Effector CD8-positive, alpha-beta T cell (primary cell): ENCODE measurements at places on chromosomes 7 and 10.

DNA sequence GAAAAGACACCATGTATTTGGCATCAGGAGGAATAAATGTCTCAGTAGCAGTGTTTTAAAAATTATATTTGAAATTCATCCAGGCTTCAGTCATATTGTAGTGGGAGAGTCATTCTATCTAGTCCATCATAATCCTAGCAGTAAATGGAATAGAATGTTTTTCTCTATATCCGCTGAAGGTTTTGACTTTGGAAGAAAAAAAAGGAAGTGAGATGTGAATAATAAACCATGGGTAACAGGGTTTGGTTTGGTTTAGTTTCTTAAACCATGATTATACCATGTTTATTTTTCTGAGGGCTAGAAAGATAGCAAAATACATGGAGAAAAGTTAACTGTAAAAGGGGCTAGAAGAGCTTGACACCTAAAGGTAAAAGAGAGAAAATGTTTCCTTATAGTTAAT, 16.4 kb upstream of the BPGM start:
- DNase-seq: no peak

DNA sequence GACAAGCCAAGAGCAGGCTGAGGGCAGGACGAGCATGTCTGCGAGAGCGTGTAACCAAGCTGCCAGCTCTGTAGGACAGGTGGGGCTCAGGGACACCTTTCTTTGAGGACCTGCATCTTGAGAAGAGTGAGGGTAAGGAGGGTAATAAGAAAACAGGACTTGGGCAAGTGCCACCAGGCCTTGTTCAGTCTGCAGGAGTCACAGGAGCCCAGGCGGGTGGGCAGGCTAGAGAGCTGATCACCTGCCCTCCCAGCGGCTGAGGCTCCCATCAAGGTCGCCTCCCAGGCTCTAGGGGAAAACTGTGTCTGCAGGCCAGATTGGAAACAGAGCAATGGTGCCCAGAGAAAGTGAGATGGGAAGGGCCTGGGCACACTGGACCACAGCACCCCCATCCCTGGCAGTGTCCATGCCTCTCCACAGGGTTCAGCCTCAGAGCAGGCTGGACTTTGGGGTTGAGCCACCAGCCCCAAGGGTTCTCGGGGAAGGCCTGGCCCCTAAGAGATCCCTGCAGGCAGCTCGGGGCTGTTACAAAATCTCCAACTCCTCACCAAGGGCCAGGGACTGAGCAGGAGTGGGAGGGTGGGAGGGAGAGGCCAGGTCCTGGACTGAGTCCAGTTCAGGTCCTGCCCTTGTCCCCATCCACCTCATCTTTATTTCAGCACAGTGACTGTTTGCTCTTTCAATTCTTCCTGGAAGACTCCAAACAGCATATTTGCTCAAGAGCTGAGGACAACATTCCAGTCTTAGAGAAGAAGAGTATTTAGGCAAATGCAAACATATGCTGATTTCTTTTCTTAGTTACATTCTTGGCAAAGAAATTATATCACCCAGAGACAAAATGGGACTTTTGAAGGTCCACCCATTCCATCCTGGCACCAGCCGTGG, 161.9 kb downstream of the GRID1 start:
- DNase-seq: no peak

GRCh38 chr7:18401757-18402156, 93.8 kb upstream of the HDAC9 start:
- no peak for DNase-seq

- DNase-seq: no peak
These were observed 2.9 kb downstream of the LRMDA start for GRCh38 chr10:75434291-75434690.

DNA sequence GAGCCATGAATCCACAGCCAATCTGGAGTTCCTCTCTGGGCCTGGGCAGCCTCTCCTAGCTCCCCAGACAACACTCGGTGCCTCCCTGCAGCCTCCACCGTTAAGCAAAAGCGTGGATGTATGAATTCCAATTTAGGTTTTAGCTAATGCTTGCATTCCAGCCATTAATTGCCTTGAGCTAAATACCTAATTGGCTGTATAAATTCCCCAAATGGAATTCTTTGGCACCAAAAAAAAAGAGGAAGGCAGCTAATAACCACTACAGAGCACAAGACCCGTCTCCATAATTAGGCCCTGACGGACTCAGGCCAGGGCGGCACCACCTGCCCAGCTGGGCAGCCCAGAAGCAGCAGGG, 140.5 kb downstream of the PTPRN2 start:
- no peak for DNase-seq

DNA sequence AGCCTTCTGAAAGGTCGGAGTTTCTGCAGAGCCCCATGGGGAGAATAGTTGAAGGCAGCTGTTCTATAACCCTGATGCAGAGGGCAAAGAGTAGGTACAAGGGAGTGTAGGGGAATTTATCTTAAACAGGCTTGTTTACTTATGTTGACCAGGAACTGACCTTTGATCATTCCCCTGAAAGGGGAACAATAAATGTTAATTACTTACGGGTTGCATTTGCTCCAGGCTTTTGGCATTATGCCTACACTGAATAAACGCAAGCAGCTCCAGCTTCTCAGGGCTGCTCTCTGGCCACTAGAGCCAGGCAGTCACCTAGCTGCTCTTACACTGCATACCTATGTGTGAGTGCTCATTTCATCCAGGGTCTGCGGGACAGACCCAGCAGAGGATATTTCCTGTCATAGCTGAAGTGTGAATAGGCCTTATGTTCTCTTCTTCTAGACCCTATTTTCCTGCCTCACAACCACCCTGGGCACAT, 26.9 kb upstream of the ABCA13 start:
- no peak for DNase-seq

DNA sequence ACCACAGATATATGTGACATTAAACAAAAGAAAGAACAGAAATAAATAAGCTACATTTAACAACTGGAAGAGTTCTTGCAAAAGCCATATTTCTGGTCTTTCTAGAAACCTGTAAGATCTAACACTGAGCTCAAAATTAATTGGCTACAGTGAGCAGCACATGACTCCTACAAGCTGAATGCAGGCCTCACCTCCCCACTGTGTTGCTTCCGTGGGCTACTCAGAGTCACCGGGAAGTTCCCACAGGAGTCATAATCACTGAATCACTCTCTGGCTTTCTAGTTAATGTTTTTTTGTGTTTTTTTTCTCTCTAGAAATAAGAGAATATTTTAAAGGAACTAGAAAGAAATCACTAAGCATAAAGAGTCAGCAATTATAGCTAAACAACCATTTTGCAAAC, 10.2 kb upstream of the MRPS24 start:
- no peak for DNase-seq

GRCh38 chr7:43501870-43502269, 81.0 kb upstream of the STK17A start:
- DNase-seq: no peak

DNA sequence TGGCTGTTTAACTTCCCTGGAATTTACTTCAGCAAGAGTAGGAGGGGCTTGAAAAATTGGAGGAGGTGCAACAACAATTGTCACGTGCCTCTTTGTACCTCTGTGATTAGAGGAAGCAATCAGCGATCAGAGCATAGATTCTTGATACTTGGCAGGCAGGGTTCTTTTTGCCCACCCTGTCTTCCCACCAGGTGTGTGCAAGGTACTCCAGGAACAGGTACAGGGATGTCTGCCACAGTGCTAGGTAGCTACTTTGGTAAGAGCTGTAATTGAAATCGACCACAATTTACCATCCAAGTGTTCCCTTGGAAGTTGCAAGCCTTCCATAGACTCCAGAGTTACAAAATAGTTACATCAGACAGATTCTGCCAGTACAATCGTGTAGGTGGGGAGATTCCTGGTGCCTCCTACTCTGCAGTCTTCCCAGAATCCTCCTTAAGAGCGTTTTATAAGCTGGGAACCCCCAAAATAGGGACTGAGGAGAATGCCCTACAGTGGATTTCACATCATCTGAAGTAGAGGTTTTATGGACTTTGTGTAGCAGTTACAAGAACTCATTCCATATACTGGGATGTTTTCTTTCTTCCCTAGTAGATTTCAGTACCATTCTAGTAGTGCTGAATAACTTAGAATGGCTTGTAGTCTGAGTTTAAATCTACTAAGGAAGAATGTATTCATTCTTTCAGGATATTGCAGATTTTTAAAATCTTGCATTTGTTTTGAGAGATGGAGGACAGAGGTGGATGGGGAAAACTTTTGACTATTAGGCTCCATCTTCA, 101.9 kb downstream of the EXOC4 start:
- DNase-seq: no peak

GRCh38 chr7:85736085-85736484, 549.2 kb upstream of the SEMA3D start:
- DNase-seq: no peak

- DNase-seq: no peak
These were observed 544.4 kb downstream of the SH2D4B start for GRCh38 chr10:81081887-81082620.

- DNase-seq: no peak
These were observed 6.1 kb upstream of the LAMB4 start for GRCh38 chr7:108136191-108136688.

DNA sequence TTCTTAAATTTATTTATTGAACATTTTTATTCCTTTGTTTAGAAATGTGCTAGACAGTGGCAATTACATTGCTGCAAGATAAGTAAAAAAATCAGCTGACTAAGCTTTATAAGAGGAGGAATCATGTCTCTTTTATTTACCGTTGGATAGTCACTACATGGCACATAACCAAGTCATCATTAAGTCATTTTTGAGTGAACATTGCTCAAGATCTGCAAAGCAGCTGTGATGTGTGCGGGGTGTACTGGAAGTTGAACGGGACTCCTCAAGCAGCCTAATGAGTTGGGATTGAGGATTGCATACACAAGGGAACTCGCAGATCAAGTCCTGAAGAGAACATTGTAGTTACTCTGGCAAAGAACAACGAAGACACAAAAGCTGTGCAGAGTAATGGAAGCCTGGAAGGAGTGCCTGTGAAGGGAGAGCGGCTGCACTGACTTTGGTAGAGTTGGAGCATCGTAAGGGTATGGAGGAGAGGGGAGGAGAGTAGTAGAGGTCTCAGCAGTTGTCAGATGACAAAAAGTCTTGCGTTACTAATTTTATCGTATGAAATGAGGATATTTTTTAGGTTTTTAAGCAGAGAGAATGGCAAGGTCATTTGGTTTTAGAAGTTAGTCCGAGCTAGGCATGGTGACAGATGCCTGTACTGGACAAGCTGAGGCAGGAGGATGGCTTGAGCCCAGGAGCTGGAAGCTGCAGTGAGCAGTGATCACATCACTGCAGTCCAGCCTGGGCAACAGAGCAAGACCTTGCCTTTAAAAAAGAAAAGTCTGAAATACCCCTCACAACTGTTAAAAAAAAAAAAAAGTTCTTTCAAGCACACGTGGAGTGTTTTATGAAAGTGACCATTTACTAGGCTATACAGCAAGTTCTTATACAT, 95.1 kb downstream of the BMPR1A start:
- DNase-seq: no peak

GRCh38 chr7:884191-885003, 8.0 kb downstream of the GET4 start:
- DNase-seq: no peak

- no peak for DNase-seq
These were observed 114.9 kb downstream of the IPMK start for GRCh38 chr10:58152673-58153263.

- no peak for DNase-seq
These were observed 139.0 kb downstream of the DOCK1 start for GRCh38 chr10:127044186-127044585.
